Upper lobe of right lung (tissue), 1 donor: ENCODE measurements at places on chromosomes 16 and 17.

- no peak for DNase-seq
These were observed 137.7 kb upstream of the CORO6 start for GRCh38 chr17:29760279-29761039.

DNA sequence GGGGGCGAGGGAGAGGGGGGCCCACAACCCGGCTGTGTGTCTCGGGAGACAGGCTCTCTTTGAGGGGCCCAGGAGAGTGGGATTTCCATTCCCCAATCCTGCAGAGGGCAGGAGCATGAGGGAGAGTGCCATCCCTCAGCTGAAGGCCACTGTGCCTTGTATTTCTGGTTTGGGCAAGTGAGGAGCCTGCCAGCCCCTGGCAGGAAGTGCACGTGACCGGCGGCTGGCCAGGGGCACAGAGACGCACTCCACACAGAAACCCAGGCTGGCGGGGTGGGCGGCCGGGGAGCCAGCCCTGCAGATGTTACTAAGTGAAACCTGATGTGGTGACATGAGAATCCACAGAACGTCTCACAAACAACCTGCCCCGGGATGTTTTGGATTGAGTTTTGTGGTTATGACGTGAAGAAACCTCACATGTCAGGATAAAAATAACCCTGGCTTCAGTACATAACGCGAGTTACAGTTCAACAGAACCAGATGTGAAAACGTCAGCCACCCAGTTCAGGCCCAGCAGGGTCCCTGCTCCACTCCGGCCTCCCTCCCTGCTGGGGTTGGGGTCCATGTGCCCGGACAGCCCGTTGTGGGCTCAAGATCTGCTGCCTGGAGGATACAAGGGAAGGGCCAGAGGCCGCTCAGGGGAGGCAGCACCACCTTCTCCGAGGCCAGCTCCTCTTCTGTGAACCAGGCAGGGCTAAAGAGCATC lies 51.7 kb upstream of the MTSS2 start:
- DNase-seq: peak; percentile 83

GRCh38 chr17:14311981-14312380 lies 11.1 kb downstream of the HS3ST3B1 start:
- no peak for DNase-seq

GRCh38 chr17:81160747-81161453 lies 4.4 kb upstream of the PVALEF start:
- DNase-seq: no peak

DNA sequence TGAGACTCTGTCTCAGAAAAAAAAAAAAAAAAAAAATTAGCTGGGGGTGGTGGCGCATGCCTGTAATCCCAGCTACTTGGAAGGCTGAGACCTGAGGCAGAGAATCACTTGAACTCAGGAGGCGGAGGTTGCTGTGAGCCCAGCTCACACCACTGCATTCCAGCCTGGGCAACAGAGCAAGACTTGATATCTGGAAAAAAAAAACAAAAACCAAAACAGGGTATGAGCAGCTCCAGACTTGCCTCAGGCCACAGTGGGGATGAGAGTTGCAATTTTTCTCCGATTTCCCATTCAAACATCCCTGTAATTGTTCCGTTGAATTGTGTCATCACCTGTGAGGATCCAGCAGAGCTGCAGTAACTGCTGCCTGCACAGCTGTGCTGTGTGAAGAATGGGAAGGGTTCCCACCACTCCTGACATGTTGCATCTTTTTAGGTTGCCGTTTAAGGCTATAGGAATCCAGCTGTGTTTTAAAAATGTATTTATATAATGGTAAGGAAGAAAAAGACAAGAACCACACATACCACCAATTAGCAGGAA lies 150.0 kb downstream of the VPS53 start:
- no peak for DNase-seq

DNA sequence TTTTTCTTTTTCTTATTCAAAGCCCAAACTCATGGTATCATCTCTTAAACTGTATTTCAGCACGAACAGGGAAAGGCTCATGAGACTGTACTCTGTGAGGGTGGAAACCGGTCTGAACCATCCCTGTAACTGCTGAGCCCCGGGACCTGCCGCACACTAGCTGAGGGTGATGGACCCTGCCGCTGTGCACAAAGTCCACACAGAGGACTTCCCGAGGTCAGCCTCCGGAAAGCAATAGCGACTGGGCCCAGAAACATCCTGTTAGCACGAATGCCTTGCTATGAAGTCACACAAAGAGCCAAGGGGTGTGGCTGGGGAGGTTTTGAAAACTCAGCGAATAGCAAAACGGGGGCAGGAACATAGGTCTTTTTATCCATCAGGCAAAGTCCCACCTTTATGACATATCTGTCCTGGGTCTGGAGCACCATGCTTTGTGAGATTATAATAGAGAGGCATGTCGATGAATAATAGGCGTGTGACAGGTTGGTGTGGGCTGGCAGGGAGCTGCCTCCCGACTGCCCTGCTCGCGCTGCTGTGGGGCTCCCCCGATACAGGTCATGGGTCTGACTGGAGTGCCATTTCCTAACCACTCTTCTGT lies 33.4 kb downstream of the CDK5R1 start:
- DNase-seq: no peak

DNA sequence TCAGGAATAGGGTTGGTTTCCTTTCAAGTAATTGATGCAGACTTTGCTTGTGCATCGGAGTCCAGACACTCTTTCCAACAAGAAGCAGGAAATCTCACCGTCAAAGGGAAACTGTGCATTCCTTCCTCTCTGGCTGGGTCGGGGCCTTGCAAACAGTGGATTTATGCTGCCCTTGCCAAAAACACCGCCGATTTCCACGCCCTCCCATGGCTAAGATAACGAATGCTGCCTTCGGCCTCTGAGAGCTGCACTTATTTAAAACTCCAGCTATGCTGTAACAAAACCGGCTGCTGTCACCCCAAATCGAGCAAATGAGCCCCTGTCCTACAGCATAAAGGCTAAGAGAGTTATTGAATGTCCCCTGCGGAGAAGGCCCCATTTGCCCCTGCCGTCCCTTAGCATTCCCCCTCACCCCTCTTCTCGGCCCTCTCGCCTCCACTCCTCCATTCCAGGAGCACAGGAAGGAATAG lies 275.5 kb upstream of the IRX5 start:
- peak; percentile 71 for DNase-seq
